ENCODE measurements at places on chromosomes 1 and 21.
A peak's percentile ranks its signal among the peaks of the same experiment; 100 is the strongest.

DNA sequence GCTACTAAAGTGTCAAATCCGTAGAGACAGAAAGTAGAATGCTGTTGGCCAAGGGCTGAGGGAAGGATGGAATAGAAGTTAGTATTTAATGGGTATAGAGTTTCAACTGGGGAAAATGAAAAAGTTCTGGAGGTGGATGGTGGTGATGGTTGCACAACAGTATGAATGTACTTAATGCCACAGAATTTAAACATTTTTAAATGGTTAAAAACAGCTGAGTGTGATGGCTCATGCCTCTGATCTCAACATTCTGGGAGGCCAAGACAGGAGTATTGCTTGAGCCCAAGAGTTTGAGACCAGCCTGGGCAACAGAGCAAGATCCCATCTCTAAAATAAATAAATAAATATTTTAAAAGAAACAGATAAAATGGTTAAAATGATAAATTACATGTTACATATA lies 44.5 kb downstream of the PIK3R3 start:
- no peak for DNase-seq

DNA sequence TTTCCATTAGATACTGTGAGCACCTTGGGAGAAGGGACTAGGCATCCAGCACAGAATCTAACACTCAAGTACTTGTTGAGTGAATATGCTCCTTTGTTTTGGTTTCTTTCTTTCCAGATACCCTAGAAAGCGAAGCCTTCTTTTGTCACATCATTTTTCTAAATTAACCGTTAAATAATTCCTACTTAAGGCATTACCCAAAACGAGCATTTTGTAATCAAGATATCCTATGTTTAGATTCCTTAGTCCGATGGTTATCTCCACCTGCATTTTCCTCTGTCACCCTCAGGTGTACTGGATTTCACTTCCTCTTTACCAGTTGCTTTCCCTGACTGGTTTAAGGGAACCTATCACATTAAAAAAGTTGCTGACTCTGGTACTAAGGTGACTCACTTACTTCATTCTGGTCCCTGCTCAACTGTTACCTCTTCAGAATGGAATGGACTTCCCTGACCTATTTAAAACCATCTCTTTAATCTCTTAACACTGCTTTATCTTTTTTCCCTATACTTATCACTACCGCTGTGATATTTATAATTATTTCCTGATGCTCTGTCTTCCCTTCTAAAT lies 3.2 kb downstream of the B3GALNT2 start:
- DNase-seq: no peak

GRCh38 chr1:215084621-215085020 lies 2.1 kb downstream of the KCNK2 start:
- DNase-seq: no peak

GRCh38 chr1:242147096-242147976 lies 148.4 kb upstream of the MAP1LC3C start:
- no peak for DNase-seq

GRCh38 chr1:62406576-62406975 lies 30.3 kb upstream of the USP1 start:
- no peak for DNase-seq

GRCh38 chr1:215824245-215824644 lies 257.1 kb downstream of the KCTD3 start:
- DNase-seq: no peak

- no peak for DNase-seq
These were observed 43.9 kb downstream of the WNT9A start for GRCh38 chr1:227903614-227904501.

GRCh38 chr1:150992626-150993025 lies 10.5 kb downstream of the ANXA9 start:
- no peak for DNase-seq

DNA sequence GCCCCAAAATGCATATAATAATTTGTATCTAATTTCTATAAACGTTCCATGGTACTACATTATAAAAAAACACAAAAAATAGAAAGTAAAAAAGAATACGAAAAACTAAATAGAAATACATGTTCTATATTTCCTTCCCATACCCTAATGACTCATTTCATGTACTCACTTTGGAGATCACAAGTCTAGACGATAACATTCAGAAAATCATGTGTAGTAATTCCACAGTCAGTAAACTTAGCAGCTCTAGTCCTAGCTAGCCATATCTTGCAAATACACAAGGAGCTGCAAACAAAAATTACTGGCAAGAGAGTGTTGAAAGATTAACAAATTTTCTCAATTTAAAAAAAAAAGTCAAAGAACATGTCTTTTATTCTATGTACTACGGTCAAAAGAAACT lies 1.4 kb downstream of the GOLPH3L start:
- DNase-seq: no peak

DNA sequence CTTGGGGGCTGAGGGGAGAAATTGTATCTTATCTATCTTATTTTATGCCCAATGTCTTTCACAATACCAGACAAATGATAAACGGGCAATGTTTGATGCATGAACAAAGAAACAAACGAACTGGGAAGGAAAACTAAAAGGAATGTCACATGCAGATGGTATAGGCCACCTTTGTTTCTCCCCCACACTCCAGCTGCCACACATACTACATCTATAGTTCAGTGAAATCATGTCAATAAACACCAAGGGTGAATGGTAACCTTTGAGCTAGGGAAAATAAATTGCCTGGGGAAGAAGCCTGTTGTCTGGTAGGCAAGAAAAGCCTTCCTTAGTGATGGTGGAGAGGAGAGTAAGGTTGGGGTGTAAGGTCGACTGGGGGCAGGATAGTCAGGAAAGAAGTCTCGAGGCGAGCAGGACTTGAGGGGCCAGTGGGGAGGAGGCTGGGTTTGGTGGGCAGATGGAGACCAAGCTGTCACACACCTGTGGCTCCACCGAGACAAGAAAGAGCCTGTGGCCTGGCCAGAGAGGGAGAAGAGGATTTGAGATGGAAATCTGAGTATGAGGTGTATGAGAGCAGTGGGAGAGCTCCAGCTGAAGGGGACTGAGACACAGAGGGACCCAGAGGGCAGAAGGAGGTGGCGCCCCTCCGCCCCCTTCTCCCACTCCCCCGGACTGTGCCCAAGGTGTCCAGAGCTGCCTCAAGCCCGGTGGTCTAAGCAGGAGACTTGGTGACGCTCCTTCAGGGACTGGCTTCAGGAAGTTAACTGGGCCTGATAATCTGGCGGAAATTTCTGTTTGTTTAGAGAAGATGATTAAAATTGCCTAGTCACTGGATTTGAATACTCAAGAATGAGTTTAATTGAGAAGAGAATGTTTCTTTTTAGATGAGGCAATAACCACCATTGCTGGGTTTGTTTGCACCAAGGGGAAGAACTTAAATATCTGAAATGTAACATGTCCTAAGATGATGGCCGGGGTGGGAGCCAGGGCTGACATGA lies 37.3 kb downstream of the ATF3 start:
- no peak for DNase-seq

DNA sequence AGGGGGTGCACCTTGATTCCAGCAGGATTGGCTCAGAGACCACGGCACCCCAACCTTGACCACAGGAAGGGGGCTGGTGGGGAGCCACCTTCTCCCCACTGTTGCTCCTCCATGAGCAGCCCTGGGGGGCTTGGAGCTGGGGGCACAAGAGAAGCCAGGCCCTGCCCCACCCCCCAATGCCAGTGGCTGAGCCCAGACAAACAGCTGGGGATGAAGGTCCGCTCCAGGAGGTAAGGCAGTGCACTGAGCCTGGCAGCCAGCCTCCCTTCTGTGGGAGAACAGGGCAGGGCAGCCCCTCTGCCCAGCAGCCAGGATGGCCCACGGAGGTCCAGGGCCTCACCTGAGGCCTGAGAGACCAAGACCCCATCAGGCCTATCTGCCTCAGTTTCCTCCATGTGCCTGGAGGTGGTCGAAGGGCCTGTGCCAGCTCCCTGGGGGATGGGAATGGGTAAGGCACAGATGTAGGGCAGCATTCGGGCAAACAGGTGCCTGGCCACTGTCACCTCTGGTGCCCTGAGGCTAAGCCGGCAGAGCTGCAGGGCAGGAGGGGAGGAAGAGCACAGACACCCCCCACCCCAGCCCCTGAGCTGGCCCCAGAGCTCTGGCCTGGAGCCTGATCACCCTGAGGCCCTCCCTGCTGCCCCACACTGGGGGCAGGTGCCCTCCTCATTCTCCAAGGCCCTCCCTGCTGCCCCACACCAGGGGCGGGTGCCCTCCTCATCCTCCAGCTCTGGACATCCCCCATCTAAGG lies 7.1 kb downstream of the ITGB2 start:
- DNase-seq: no peak

GRCh38 chr1:197235355-197235754 lies 32.7 kb upstream of the CRB1 start:
- DNase-seq: no peak

GRCh38 chr1:20147846-20148570 lies 8.9 kb downstream of the PLA2G2F start:
- DNase-seq: no peak

DNA sequence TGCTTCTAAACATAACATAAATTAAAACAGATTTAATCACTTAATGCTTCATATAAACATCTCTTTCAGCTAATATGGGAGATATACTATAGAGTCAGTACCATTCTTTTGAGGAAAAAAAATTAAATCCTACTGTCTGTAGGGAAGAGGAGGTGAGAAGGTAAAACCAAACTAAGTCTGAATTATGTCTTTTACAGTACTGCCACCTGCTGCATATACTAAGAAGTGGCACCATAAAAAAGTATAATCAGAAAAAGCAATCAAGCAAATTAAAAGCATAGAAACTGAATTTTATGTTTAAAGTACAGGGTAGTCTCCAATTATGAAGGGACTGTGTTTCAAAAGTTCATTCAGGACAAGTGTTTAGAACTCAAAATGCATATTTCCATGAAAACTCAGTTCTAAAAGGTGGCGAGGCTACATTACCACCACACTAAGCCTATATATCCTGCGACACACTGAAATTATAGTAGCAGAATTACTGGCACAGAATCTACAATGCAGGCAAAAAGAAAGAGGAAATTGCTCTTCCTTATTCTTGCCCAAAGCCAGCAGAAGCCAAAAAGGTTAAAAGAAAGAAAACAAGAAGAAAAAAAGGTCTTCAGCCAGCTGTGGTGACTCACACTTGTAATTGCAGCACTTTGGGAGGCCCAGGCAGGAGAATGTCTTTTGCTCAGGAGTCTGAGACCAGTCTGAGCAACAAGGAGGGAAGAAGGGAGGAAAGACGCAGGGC lies 9.0 kb downstream of the NSL1 start:
- DNase-seq: no peak

DNA sequence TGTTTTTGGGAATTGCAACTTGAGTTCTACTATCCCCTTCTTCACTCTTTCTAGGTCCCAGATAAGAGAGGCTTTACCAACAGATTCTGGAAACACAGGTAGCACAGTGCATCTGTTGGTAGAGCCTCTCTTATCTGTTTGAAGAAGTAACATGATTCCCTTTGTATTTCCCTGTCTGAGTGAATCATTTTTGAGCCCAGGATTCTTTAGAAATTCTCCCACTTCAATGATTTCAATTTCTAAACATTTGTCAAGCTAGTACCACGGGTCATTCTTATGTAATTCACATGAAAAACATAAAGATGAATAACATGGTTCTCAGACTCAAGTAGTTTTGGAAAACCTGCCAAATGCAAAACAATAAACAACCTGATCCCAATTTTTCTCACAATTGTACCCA lies 72.0 kb upstream of the DUSP10 start:
- no peak for DNase-seq

DNA sequence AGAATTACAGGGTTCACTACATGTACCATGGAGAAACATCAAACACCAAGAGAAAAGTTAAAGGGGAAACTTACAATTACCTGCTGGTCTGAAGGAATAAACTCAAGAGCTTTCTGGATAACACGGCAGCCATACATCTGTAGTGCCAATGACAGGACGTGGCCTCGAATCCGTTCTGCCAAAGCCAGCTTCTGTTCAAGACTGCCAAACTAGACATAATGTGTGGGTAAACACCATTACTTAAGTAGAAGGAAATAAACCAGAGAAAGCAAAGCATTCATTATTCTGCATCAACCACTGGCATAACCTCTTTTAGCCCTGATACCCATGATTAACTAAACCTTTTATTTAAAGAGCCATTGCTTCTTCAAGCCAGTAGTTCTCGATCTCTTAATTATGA lies 41.5 kb upstream of the SDC3 start:
- no peak for DNase-seq

DNA sequence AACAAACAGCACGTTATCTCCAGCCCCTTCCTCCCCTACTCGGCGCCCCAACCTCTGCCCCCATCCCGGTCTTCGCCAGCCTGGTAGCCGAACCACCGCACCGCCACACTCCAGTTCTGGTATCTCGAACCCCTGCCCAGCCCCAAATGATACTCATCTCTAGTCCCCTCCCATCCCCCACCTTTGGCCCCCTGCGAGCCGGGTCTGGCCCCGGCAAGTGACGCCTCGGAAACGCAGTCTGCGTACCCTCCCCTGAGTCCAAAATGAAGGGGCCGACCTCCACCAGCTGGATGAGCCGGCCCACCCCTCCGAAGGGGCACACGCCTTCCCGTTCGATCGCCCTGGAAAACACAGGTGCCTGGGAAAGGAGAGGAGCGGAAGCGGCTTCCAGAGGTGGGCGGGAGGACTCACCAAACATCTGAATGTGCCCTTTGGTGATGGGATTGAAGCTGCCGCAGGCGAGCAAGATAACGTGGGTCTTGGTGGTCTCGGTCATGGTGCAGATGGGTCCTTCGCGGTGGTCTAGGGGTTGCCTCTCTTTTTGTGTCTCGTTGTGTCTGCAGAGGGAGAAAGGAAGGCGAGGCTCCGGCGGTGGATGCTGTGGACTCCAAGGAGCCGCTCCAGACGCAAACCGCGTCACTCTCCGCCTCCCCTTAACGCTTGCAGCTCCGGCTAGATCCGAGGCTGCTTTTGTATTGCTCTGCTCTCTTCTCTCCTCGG lies at the start of gene NMNAT2:
Gene NMNAT2 (minus strand): TSS at position 609 of the 720 bp plus-strand sequence. CDS start 113 bp downstream, at position 496.
- peak; percentile 22 for DNase-seq

GRCh38 chr21:31087639-31088473 lies 49.6 kb upstream of the KRTAP19-8 start:
- DNase-seq: no peak

DNA sequence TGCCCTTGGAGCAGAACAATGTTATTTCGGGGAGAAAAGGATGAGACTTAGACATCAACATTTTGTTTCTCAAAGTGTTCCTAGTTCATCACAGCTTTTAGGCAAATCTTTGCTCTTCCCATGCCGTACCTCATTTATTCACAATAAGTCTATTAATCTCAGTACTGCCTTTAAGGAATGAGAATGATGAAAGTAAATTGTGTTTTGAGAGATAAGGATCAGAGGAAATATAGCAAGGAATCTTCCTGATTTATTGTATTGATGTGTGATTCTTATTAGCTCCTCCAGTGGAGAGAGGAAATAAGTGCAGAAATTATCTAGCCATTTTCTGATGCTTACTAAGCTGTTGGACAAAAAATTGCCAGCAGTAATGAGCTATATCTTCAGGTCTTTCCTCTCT lies 2.0 kb downstream of the POLR3C start:
- no peak for DNase-seq
